B cell (primary cell): ENCODE measurements at places on chromosomes 5 and 9. TPM values are rescaled to one million over a fixed set of nuclear protein-coding genes. Genes with fewer than 3 reads are reported as not detected.

OGN gene
- polyA plus RNA-seq: not detected in 2 replicates

GFPT2 gene
- 0.03 TPM in 1 of 2 replicates, not detected in the other for polyA plus RNA-seq

MED27 gene
- 15.0 and 17.7 TPM in 2 replicates for polyA plus RNA-seq

NIPBL gene
- polyA plus RNA-seq: 24.7 and 35.0 TPM in 2 replicates

PRKACG gene
- not detected in 2 replicates for polyA plus RNA-seq

CCL27 gene
- not detected in 2 replicates for polyA plus RNA-seq

MAMDC4 gene
- 5.3 and 6.8 TPM in 2 replicates for polyA plus RNA-seq

HMMR gene
- polyA plus RNA-seq: 0.30 and 0.34 TPM in 2 replicates

IRGM gene
- 2.5 and 2.8 TPM in 2 replicates for polyA plus RNA-seq

DNA sequence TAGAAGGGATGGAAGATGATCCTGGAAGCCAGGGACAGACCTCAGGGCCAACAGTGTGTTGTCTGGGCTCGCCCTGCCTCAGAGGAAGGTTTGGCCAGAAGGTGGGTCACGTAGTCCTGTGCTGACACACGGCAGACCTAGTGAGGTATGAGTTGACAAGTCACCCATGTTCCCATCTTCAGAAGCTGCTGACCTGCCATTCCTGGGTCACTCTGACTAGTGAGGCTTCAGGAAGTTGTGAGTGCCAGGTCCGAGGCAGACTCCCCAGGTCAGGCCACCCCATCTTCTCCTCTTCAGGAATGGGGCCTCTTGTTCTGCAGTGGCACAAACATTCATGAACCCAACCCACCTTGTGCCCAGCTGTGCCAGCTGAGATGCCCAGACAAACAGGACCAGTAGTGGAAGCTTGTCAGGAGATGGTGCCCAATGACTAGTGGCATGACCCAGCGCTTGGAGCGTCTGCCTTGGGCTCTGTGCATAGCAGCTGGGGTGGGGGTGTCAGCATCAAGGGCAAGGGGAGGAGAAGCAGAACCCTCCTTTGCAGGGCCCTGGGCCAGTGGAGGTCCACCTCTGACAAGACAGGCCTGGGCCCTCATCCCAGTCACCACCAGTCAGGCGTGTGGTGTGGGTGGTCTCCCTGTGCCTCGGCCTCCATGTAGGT, 16.8 kb upstream of the ANGPTL2 start:
- DNase-seq: no peak
- no peaks in the 10 kb centered on the region for H3K36me3 ChIP-seq
- no peak overlapping the region for H3K27ac ChIP-seq
- no peaks in the 10 kb centered on the region for H3K27me3 ChIP-seq
- no peak overlapping the region for H3K4me3 ChIP-seq

DNA sequence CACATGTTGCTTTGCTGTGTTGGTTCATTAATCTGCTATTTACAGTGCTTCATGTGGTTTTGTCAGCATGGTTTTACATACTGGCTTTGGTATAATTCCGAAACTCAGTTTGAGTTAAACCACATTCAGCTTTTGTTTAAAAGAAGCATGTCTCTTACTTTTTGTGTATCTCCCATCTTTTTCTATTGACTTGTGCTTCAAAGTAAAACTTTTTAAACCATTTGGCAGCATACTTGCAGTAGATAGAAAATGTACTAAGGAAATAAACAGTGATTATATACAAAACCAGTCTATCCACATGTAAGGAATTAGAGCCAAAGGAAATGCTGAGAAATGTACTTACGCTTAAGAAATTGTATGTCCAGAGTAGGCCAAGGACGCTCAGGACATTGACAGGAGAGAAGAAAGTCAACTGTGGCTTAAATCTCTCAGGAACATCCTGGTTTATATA, 286.9 kb downstream of the ARHGEF28 start:
- no peak overlapping the region for H3K4me3 ChIP-seq
- no peak for DNase-seq
- no peaks in the 10 kb centered on the region for H3K36me3 ChIP-seq
- no peaks in the 10 kb centered on the region for H3K4me1 ChIP-seq
- H3K27me3 ChIP-seq: no peaks in the 10 kb centered on the region

DNA sequence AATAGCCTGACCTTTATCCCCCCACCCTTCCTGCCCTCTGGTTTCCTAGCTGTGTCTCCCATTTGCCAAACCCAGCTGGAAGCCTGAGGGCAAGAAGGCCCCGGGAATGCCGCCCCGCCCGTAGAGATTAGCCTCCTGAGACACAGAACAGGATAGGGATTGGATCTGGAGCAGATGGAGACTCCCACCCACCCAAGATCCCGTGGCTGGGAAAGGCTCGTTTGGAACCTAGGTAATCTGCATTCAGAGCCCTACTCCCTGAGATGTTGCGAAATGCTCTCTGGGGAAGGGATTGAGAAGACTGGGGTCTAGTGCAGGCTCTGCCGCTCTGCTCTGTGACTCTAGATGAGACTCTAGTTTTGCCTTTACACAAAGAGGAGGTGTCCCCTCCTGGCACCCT, 10.9 kb downstream of the AQP3 start:
- H3K27me3 ChIP-seq: no peaks in the 10 kb centered on the region
- no peaks in the 10 kb centered on the region for H3K36me3 ChIP-seq
- no peak for DNase-seq
- H3K27ac ChIP-seq: no peak overlapping the region
- no peak overlapping the region for H3K4me3 ChIP-seq
- H3K4me1 ChIP-seq: no peaks in the 10 kb centered on the region

DNA sequence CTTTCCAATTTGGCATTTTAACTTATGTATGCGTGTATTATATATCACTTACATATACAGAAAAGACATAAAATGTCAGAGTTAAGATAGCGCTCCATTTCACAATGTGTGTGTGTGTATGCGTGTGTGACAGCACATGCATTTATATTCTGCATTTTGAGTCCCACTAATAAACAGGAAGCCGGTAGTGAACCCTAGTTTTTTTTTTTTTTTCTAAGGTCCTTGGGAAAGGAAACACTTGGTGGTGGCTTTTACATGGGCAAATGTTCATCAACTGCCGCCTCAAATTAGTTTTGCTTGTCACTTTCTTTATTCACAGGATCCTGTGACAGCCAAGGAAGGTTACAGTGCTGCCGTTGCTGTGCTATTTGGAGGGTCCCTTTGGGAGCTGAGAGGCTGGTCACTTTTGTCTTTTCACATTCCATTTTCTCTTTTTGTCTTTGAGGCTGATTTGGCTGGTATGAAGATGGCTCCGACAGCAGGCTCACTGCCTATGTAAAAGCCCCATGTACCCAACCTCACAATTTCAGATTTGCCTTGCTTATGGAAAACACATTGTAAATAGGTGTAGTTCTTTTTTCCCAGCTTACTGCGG, 298.9 kb downstream of the CSNK1G3 start:
- H3K36me3 ChIP-seq: no peaks in the 10 kb centered on the region
- no peak for DNase-seq
- H3K4me1 ChIP-seq: peaks cover 19% of the 10 kb centered on the region
- H3K27me3 ChIP-seq: no peaks in the 10 kb centered on the region

- no peaks in the 10 kb centered on the region for H3K36me3 ChIP-seq
- no peak overlapping the region for H3K4me3 ChIP-seq
- no peak for DNase-seq
- no peak overlapping the region for H3K27ac ChIP-seq
- H3K27me3 ChIP-seq: no peaks in the 10 kb centered on the region
- H3K4me1 ChIP-seq: no peaks in the 10 kb centered on the region
Measured at GRCh38 chr9:2424619-2425033, 197.0 kb upstream of the VLDLR start.

- H3K27ac ChIP-seq: no peak overlapping the region
- no peak overlapping the region for H3K4me3 ChIP-seq
- peaks cover 12% of the 10 kb centered on the region for H3K36me3 ChIP-seq
Measured at GRCh38 chr5:36720688-36721087, 114.3 kb downstream of the SLC1A3 start.

GRCh38 chr5:178232124-178232919, at the start of gene PHYKPL:
TSS of gene PHYKPL (minus strand) at chr5:178232802. CDS start at chr5:178232550, 252 bp downstream.
- DNase-seq: peak; percentile 83
- H3K27ac ChIP-seq: peak within 1 kb of the TSS; percentile 77
- H3K27me3 ChIP-seq: no peaks in the 10 kb centered on the region
- peak within 1 kb of the TSS; percentile 85 for H3K4me3 ChIP-seq
- peaks cover 41% of the 10 kb centered on the region for H3K36me3 ChIP-seq
- peaks cover 21% of the 10 kb centered on the region for H3K4me1 ChIP-seq

DNA sequence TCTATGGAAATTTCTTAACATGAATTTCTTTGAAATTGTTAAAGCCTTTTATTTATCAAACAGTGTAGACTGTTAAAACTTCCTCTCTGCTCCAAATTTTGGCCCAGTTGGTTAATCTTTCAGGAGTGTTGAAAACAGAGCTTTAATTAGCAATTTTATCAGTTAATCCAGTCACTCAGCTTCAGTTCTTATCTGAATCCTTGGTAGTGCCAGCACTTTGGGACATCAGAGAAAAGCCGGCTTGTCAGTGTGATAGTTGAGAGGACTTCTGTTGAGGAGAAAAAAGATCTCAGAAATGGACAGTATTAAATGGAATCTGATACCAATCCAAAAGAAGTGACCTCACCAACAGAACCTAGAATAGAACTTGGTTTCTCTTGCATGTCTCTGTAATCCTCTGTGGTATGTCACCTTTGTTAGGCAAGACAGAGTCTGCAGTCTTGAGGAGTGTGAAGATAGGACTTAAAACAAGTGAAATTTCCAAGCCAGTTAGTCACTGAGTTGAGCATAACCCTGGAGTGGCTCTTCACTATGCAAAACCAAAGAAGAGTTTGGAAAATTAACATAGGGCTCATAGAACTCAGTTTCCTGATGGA, 251.8 kb downstream of the NNT start:
- no peaks in the 10 kb centered on the region for H3K27me3 ChIP-seq
- no peak for DNase-seq
- no peak overlapping the region for H3K4me3 ChIP-seq
- no peaks in the 10 kb centered on the region for H3K4me1 ChIP-seq
- H3K27ac ChIP-seq: no peak overlapping the region

DNA sequence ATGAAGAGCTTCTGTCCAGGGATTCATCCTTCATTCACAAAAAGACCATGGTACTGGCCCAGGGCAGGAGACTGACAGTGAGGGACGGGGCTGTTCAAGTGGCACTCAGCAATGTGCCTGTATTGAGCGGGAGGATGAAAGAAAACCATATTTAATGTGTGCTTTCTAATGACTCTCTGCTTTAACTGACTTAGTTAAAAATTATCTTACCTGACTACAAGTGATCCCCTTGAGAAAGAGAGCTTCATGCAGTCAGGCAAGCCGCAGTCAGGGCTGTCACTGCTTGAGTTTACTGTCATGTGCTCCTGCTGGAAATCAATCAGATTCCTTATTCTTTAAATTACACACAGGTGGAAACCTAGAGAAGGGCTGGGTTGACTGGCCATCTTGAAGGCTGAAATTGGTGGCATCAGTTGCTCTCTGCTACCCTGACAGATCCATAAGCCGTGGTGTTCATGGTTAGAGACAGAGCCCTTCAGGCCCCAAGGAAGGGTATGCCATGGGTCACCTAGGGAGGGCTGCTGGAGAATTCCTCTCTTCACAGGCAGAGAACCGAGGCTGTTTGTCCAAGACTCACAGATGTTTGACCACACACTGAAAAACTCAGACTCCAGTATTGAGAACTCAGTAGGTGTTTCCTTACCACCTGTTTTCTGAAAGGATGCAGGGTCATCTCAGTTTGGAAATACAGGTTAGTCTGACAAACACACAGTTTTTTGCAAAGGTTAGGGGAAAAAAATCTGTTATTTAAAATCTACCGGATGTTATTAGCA, 70.9 kb downstream of the TRIO start:
- peaks cover 76% of the 10 kb centered on the region for H3K4me1 ChIP-seq
- no peak for DNase-seq
- H3K36me3 ChIP-seq: no peaks in the 10 kb centered on the region

DNA sequence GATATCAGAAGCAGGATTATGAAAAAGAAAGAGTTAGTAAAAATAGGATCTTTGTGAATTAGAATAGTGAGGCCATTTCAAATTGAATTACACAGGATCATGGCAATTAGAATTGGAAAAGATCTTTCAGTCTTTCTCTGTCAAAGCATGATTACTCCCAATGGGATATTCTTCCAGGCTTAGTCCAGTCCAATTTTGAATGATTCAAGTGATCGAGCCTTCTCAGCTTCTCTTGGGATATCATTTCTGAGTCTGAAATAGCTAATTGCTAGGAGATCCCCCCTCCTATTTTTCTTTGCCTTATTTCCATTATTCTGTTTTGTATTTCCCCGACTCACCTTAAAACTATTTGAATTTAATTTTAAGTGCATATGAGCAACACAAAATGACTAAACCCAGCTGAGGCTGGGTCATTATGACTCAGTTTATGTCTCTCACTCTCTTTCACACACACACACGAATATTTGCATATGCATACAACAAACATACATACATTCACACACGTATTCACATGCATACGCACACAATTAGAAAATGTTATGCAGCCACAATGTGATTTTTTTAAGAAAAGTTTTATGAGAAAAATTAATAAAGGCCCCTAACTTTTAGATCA, 34.8 kb upstream of the EFNA5 start:
- no peak overlapping the region for H3K4me3 ChIP-seq
- DNase-seq: no peak
- no peak overlapping the region for H3K27ac ChIP-seq
- H3K4me1 ChIP-seq: no peaks in the 10 kb centered on the region
- H3K27me3 ChIP-seq: no peaks in the 10 kb centered on the region
- H3K36me3 ChIP-seq: no peaks in the 10 kb centered on the region

DNA sequence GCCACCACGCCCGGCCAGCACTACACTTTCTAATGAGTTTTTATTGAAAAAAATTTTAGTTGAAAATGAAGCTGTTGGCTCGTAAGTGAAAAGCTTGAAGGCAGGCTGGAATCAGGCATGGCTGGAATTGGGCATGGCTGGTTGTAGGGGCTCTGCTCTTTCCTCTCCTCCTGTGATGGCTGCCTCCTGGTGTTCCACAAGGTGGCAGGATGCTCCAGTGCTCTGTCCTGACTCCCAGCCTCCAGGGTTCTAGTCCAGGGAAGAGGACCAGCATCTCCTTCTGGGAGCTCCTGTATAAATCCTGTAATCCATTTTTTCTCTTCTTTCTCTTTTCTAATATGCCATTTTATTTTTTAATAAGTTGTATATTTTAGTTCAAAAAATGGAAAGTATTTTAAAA, 57.2 kb upstream of the DHFR start:
- H3K27ac ChIP-seq: no peak overlapping the region
- DNase-seq: no peak

DNA sequence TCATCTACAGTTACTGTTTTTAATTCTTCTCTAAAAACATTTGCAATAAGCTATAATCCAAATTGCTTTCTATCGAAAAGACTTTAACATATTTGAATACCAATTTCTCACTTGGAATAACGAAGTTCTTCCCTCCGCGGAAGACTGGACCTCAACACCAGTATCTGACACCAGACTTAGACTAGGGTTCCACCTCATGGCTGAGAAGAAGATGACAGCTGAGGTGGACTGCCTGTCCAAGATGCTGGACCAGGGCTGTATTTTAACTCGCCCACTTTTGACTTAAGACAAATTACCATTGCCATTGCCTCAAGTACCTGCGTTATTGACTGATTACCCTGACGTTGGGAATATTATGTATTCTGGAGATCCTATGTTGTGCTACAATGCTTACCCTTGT, 34.1 kb downstream of the ZMAT2 start:
- no peak overlapping the region for H3K4me3 ChIP-seq
- H3K4me1 ChIP-seq: no peaks in the 10 kb centered on the region
- no peak overlapping the region for H3K27ac ChIP-seq
- H3K27me3 ChIP-seq: peaks cover 19% of the 10 kb centered on the region
